Uterus (tissue), 4 donors: ENCODE measurements at places on chromosomes 5 and 9. TPM values are rescaled to one million over a fixed set of nuclear protein-coding genes. Genes with fewer than 3 reads are reported as not detected.

Gene TSLP
- total RNA-seq: 1.2 TPM

Gene GPR150
- total RNA-seq: not detected

- H3K4me3 ChIP-seq: no peak overlapping the region
- no peak overlapping the region for H3K27ac ChIP-seq
- H3K27me3 ChIP-seq: no peaks in the 10 kb centered on the region
- no peak for DNase-seq
These were observed 425.3 kb downstream of the CSNK1G3 start for GRCh38 chr5:123937230-123937629.

- H3K36me3 ChIP-seq: no peaks in the 10 kb centered on the region
- H3K4me3 ChIP-seq: no peak overlapping the region
- peaks cover 14% of the 10 kb centered on the region for H3K27me3 ChIP-seq
These were observed 191.8 kb downstream of the MEF2C start for GRCh38 chr5:88691230-88691582.

- H3K36me3 ChIP-seq: no peaks in the 10 kb centered on the region
- no peaks in the 10 kb centered on the region for H3K27me3 ChIP-seq
- no peaks in the 10 kb centered on the region for H3K4me1 ChIP-seq
- DNase-seq: no peak
These were observed 217.9 kb downstream of the ATPSCKMT start for GRCh38 chr5:10031817-10032216.
